ENCODE measurements at places on chromosomes 1 and 21.

GRCh38 chr1:6097117-6097595 lies 51.5 kb downstream of the KCNAB2 start:
- no peak for DNase-seq

GRCh38 chr1:244964112-244964971 lies 100.0 kb upstream of the HNRNPU start:
- DNase-seq: peak; percentile 56

DNA sequence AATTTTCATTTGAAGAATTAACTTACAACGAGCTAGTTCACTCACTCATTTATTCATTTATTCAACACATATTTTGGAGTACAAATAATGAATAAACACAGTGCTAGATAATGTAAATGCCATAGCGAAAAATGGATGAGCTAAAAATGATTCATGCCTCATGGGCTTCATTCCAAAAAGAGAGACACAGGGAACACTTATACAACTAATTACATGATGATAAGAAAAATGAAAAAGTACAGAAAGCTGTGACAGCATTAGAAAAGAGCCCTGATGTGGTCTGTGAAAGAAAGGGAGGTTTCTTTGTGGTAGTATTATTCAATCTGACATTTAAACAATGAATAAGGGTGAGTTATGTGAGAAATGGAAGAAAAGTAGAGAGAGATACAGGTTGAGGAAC lies 726.4 kb downstream of the AMY1C start:
- DNase-seq: no peak

GRCh38 chr1:100860397-100860991 lies 34.1 kb downstream of the EXTL2 start:
- no peak for DNase-seq

DNA sequence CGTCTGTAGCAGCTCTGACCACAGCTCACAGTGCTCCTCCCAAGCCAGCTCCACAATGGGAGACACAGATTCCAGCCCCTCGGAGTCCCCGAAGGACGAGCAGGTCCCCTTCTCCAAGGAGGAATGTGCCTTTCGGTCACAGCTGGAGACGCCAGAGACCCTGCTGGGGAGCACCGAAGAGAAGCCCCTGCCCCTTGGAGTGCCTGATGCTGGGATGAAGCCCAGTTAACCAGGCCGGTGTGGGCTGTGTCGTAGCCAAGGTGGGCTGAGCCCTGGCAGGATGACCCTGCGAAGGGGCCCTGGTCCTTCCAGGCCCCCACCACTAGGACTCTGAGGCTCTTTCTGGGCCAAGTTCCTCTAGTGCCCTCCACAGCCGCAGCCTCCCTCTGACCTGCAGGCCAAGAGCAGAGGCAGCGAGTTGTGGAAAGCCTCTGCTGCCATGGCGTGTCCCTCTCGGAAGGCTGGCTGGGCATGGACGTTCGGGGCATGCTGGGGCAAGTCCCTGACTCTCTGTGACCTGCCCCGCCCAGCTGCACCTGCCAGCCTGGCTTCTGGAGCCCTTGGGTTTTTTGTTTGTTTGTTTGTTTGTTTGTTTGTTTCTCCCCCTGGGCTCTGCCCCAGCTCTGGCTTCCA lies 22.9 kb upstream of the VPS13D start:
- DNase-seq: no peak
